Islet precursor cell (in vitro differentiated cells): ENCODE measurements at places on chromosomes 16 and 17.

- no peak for DNase-seq
Observed at GRCh38 chr16:79677799-79678530, 77.4 kb upstream of the MAF start.

GRCh38 chr17:28327031-28327607 lies 8.1 kb downstream of the TMEM97 start:
- peak; percentile 39 for DNase-seq

DNA sequence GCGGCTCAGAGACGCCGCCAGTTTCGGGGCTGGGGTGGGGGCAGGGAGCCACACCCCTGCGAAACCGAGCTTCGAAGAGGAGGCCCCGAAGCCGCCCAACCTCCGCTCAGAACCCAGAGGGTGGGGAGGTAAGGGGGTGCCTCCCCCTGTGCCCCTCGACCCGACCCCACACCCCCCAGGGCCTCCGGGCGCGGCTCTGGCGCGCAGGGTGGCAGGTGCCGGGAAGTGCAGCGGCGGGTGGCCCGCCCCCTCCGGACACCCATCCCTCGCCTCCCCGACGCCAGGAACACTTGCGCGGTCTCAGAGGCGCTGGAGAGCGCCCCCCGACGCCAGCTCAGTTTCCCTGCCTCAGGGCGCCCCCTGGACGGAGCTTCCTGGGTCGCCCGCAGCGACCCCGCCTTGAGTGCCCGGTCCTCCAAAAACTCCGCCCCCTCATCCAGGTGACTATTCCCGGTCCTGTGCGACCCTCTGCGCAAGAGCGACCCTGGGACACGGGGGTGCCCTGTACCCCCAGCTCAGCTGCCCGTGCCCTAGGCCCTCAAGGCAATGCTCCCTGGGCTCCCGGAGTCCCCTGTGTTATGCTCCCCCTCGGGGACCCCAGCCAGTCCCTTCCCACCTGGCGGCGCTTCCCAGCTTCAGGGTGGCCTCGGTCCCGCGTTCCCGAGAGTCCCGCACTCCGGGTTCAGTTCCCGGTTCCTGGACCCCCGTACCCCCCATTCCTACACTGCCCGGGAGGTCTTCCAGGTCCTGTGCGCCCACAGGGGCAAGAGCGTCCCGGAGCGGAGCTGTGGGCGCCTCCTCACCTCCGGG lies 562 bp downstream of the PPL start:
- peak; percentile 73 for DNase-seq

GRCh38 chr17:48051706-48052486 lies 3.7 kb downstream of the NFE2L1 start:
- DNase-seq, result peak; percentile 89

GRCh38 chr17:52477824-52478699 lies 319.5 kb upstream of the CA10 start:
- no peak for DNase-seq

DNA sequence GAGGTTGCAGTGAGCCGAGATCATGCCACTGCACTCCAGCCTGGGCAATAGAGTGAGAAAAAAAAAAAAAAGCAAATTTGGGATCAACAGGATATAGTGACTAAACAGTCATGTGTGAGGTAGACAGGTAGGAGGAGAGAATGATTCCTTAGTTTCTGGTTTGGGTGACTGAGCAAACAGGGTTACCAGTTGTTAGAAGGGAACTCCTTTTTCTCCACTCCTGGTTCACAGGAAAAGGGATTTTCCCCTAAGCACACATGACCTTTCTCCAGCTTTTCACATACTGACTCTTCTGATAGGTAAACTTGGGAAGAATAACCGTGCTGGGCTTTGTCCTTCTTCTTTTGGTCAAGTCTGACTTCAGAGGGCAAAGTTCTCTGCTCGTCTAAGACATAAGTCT lies 17.3 kb upstream of the WSCD1 start:
- DNase-seq, result no peak

DNA sequence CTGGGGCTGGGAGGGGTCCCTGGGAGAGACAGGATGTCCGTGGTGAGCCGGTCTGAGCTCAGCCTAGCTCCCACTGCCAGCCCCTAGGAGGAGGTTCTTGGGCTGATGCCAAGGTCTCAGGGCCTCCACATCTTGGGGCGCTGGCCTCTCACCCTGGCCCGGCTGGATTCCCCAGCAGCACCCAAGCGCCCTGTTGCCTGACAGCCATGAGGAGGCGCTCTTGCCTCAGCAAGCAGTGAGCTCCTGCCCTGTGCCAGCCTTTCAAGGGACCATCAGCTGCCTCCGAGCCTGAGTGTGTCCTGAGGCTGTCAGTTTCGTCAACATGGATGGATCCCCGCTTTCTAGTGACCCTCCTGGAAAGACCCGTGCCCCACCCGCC lies 234.9 kb upstream of the CIBAR2 start:
- peak; percentile 77 for DNase-seq

GRCh38 chr17:57608369-57609124 lies 136.6 kb downstream of the CCDC182 start:
- DNase-seq, result peak; percentile 55

DNA sequence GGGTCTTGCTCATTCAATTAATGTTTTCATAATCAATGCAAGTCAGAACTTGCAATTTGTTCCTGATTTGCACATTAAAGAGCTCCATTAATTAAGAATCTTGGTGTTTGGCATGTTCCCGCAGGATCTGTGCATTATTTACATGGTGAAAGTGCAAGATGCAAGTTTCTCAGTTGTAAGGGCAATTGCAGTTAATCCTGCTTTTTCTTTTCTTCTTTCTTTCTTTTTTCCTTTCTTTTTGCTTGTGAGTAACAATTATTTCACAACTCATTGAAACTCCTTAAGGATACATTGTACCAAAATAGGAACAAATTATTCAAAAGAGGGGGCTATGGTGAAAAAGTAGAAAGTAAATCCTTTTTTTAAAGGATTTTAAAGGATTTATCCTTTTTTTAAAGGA lies 24.2 kb downstream of the AATF start:
- no peak for DNase-seq

DNA sequence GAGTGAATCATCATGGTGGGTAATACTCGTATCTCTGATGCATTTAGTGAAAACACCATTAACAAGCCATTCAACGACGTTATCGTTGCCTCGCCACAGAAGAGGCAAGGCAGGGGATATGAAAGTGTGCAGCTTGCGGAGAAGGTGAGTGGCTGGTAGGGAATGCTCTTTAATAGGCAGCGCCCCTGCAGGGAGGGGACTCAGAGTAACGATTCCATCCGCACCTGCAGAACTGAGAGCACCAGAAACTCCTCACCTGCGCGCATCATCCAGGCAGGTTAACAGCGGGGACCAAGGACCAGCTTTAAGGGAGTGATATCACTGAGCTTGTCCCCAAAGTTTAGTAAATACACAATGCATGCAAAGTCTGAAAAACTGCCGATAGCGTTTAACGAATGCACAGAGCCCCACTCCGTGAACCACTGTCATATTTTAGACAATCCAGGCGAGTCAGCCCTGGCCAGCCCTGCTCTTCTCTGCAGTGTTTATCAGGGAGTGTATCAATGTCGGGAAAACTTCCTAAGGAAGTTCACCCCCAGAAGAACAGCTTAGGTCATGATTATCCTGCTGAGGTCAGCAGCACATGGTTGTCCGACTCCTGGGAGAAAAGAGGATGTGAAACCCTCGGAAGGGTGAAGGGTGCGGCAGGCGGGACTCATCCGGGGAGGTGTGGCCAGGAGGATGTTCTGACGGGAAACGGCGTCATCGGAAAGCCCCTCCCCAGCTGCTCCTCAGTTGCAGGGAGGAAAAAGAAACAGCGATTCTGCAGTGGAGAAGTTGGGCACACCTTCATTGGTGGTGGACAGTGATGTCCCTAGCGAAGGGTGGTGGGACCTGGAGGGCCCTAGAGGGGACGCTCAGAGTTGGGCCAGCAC lies 68.5 kb upstream of the DNAH17 start:
- peak; percentile 54 for DNase-seq

DNA sequence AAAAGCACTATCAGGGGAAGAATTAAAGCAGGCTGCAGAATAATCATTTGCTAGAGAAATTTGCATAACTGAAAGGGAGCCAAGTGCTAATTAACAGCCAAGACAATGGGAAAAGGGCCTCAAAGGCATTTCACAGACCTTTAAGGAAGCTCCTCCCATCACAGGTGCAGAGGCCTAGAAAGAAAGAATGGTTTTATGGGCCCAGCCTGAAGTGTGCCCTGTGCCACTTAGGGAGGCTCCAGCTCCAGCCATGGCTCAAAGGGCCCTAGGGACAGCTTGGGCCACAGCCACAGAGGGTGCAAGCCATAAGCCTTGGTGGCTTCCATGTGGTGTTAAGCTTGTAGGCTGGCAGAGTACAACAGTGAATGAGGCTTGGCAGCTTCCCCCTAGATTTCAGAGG lies 50.1 kb downstream of the RNF112 start:
- DNase-seq, result no peak

- DNase-seq, result no peak
Observed at GRCh38 chr16:261031-261691, 14.6 kb downstream of the RGS11 start.

DNA sequence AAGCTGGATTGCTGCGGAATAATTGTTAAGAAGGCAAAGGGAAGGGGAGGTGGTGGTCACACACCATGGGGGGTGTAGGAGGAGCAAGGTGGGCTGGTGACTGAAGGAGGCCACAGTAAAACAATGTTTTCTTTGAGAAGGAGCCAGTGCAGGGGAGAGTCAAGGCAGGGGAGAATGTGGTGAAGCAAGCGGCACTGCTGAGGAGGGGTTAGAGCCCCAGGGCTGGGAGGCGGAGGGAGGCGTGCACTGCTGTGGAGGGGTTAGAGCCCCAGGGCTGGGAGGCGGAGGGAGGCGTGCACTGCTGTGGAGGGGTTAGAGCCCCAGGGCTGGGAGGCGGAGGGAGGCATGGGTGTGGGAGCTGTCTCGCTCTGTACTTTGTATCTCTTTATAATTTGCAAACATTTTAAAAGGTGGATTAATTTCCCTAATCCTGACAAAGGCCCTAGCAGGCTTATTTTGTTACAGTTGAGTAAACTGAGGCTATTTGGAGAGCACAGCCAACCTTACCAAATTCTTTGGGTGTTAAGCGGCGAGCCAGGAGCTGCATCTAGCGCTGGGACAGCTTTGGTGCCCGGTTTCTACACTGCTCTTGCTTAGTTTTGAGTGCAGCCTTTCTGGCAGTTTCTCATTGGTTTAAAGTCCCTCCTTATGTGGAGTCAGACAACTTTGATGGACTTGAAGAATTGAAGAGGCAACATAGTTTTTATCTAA lies 20.9 kb downstream of the RPTOR start:
- DNase-seq, result no peak

DNA sequence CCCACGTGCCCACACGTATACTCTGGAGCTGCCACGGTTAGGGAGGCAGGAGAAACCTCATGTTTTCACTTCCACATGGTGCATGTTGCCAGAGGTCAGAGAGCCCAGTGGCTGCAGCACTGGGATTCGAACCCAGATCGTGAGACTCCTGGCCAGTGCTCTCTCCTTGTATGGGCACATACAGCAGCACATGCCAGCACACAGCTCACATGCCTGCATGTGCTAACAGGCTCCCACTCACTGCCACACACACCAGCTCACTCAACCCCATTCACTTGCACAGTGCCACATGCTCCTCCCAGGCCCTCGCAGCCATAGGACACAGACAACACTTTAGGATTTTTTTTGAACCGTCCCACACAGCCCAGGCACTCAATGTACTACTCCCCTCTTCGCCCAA lies 49.5 kb upstream of the MRPS23 start:
- no peak for DNase-seq

DNA sequence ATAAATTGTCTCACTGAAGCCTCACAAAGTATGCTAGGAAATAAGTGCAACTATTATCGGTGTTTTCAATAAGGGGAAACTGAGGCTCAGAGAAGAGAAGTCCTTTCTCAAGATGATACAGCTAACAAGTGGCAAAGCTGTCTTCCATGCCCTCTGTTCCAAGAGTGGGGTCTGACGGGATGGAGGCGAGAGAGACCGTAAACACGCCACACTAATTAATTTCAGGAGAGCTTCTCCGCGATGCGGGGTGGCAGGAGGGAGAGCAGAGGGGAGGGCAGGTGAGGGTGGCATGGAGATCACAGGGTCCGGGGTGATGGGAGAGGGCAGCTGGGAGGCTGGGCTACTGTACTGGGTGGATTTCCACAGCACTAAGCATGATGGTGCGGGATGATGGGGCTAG lies 80.3 kb downstream of the MYH11 start:
- DNase-seq, result no peak

DNA sequence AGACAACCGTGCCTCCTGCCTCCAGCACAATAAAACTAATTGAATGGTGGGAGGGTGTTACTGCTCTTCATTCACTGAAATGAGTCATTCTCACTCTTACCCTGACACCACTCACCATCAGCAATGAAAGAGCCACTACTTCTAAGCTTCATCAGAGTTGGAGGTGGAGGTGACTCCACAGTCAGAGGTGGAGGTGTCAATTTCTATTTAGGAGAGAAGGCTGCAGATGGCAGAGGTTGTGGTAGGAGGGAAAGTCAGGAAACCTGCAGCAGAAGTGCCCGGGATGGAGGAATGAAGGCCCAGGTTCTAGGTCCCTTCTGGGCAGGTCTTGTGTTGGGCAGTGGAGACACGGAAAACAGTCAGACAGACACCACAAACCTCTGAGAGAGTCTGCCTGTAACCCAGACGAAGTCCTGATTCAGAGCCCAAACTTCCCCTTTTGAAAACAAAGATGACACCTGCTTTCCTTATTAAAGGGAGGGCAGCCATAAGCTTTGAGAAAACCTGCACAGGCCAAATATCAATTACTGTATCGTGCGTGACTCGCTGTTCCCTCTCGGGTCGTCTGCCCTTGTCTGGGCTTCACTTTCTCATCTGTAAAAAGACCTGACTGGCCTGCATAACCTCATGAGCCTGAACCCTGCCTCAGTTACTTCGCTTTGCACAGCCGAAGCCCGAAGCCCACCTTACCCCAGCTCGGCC lies 668 bp downstream of the ATPAF2 start:
- peak; percentile 52 for DNase-seq

DNA sequence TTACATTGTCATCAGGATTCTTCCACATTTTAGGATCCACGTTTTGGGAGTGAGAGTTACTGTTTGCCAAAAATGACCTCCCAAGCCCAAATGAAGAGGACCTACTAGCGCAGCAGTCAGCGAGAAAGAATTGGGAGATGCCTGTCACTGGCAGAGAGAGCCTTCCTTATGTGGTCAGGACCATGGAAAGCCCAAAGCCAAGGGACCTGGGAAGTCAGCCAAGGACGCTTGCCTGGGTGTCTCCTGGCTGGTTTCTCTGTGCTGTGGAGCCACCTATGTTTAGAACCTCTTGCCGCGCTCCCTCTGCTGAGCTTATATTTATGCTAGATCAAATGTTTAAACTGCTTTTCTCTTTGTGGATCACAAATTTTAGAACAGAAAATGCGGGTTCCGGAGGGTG lies 24.9 kb upstream of the RHBDL3 start:
- DNase-seq, result peak; percentile 67

- no peak for DNase-seq
Observed at GRCh38 chr16:13920510-13920818, 510 bp downstream of the ERCC4 start.

DNA sequence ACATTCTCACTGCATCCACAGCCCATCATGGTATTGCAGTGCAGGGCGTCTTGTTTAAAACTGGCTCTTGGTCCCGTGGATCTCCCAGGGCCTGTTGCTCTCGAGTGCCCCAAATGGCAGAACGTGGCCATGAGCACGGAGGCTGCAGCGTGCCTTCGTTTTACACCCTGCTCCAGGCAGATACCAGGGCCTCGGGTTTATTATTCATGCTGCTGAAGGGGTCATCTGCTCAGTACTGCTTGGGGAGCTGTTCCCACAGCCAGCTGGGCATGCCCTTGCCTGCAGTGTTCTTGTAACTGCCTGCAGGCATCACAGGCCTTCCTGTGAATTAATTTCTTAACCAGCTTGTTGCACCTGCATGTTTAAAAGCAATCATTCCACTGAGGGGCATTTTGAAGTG lies 129.7 kb upstream of the CHMP6 start:
- peak; percentile 78 for DNase-seq
